WTC11 (cell line): ENCODE measurements at places on chromosomes 13 and 19. TPM values are rescaled to one million over a fixed set of nuclear protein-coding genes. Genes with fewer than 3 reads are reported as not detected.
A peak's percentile ranks its signal among the peaks of the same experiment; 100 is the strongest.

FGF9 gene
- 0.25 to 0.27 TPM (median 0.26 TPM) in 3 replicates for total RNA-seq

TMEM255B gene
- 4.7 to 5.9 TPM (median 4.8 TPM) in 3 replicates for total RNA-seq

CTXN1 gene
- 41.5 to 48.2 TPM (median 44.3 TPM) in 3 replicates for total RNA-seq

OR10H1 gene
- total RNA-seq = not detected in 3 replicates

APOC1 gene
- 76.2 to 101 TPM (median 86.5 TPM) in 3 replicates for total RNA-seq

TBC1D4 gene
- 30.1 to 37.1 TPM (median 30.4 TPM) in 3 replicates for total RNA-seq

GRCh38 chr13:83845106-83845505, 37.2 kb downstream of the SLITRK1 start:
- no peaks in the 10 kb centered on the region for H3K36me3 ChIP-seq
- H3K27me3 ChIP-seq = no peaks in the 10 kb centered on the region
- no peak for DNase-seq
- no peak overlapping the region for H3K4me3 ChIP-seq
- H3K27ac ChIP-seq = peak overlapping the region; percentile 25; the same call in 1 of the 2 replicates

GRCh38 chr19:7618771-7619510, 10.4 kb downstream of the XAB2 start:
- H3K4me1 ChIP-seq = no peaks in the 10 kb centered on the region
- H3K4me3 ChIP-seq = no peak overlapping the region
- no peak for DNase-seq
- peaks cover 26% of the 10 kb centered on the region for H3K36me3 ChIP-seq
- no peak overlapping the region for H3K27ac ChIP-seq
- H3K27me3 ChIP-seq = no peaks in the 10 kb centered on the region; the same call in 1 of the 2 replicates

- H3K4me3 ChIP-seq = peak overlapping the region; percentile 85
- H3K27ac ChIP-seq = peak overlapping the region; percentile 98
- H3K4me1 ChIP-seq = peaks cover 54% of the 10 kb centered on the region
- peaks cover 18% of the 10 kb centered on the region for H3K36me3 ChIP-seq
- DNase-seq = peak; percentile 68
- H3K27me3 ChIP-seq = no peaks in the 10 kb centered on the region
Measured at GRCh38 chr19:16076958-16077611, 790 bp downstream of the TPM4 start.

GRCh38 chr19:4149518-4150288, 3.7 kb upstream of the CREB3L3 start:
- DNase-seq = no peak
- H3K27me3 ChIP-seq = peaks cover 28% of the 10 kb centered on the region
- H3K4me3 ChIP-seq = no peak overlapping the region
- no peaks in the 10 kb centered on the region for H3K36me3 ChIP-seq
- no peaks in the 10 kb centered on the region for H3K4me1 ChIP-seq

- no peaks in the 10 kb centered on the region for H3K36me3 ChIP-seq
- H3K4me3 ChIP-seq = no peak overlapping the region
- no peak overlapping the region; the same call in 1 of the 2 replicates for H3K27ac ChIP-seq
- peaks cover 33% of the 10 kb centered on the region for H3K4me1 ChIP-seq
- H3K27me3 ChIP-seq = peaks cover 19% of the 10 kb centered on the region
Measured at GRCh38 chr13:112670864-112671263, 19.0 kb upstream of the ATP11A start.

DNA sequence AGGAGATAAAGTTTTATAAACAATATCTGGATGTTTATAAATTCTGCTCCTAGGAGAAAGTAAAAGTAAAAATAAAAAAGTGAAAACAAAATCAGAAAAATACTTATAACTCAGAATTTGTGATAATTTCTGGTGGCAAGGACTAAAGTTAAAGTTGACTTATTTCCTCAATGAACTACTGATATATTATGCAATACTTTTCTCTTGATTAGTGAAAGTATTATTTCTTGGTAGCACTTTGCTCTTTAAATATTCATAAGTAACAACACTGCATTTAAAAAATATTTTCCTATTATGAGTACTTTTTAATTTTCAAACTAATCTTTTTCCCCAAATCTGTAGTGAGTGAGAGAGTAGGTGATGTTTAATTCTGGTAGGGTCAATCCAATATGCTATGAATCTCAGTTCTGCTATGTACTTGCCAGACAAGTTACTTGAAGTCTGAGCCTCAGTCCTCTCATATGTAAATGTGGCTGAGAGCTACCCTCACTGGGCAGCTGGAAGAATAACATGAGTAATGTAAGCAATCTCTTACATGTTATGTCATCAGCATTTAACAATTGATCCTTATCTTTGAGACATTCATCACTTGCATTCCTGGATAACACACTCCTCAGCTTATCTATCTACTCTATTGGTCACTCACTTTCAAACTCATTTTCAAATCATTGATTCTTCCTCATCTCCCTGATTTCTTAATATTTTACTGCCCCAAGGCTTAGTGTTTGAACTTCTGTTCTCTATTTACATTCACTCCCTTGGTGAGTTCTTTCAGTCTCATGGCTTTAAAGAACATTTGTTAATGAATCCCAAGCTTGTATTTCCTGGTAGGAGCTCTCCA, 239.0 kb downstream of the RGCC start:
- no peak for DNase-seq
- peak overlapping the region; percentile 38 for H3K27ac ChIP-seq
- no peaks in the 10 kb centered on the region for H3K36me3 ChIP-seq
- no peaks in the 10 kb centered on the region for H3K27me3 ChIP-seq

DNA sequence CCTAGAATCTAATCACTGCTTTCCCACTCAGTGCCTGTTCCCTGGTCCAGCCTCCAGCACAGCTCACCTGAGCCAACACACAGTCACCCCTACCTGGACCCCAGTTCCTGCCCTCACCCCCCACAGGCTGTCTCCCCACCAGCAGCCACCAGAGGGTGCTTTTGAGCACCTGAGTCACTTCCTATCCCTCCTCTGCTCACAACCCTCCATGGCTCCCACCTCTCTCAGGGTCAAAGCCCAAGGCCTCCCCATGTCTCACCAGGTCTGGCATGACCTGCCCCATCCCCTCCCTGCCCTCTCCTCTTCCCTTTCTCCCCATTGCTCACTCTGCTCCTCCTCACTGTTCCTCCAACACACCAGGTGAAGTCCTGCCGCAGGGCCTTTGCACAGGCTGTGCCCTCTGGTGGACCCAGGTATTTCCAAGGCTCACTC, 7.1 kb upstream of the DPP9 start:
- peak; percentile 81 for DNase-seq
- no peak overlapping the region for H3K4me3 ChIP-seq
- H3K27me3 ChIP-seq = peaks cover 2% of the 10 kb centered on the region
- no peaks in the 10 kb centered on the region; the same call in 1 of the 2 replicates for H3K4me1 ChIP-seq
- H3K36me3 ChIP-seq = no peaks in the 10 kb centered on the region

DNA sequence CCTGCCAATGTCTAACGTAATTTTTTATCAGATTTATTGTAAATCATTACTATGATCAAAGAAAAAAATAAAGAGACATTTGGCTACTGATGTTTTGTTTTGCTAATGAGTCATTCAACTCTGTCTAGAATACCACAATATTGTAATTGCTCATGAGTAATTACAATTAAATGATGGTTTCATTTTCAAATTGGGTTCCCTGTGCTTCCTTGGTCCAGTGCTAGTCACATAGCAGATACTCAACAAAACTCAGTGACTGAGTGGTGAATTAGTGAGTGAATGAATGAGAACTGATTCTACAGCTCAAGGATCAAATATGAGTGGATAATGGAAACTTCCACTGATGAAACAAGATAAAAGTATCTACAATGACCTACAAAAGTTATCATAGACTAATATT, 304.7 kb downstream of the POU4F1 start:
- no peaks in the 10 kb centered on the region for H3K36me3 ChIP-seq
- no peak overlapping the region for H3K27ac ChIP-seq
- peaks cover 9% of the 10 kb centered on the region for H3K4me1 ChIP-seq
- H3K4me3 ChIP-seq = no peak overlapping the region
- no peak for DNase-seq

DNA sequence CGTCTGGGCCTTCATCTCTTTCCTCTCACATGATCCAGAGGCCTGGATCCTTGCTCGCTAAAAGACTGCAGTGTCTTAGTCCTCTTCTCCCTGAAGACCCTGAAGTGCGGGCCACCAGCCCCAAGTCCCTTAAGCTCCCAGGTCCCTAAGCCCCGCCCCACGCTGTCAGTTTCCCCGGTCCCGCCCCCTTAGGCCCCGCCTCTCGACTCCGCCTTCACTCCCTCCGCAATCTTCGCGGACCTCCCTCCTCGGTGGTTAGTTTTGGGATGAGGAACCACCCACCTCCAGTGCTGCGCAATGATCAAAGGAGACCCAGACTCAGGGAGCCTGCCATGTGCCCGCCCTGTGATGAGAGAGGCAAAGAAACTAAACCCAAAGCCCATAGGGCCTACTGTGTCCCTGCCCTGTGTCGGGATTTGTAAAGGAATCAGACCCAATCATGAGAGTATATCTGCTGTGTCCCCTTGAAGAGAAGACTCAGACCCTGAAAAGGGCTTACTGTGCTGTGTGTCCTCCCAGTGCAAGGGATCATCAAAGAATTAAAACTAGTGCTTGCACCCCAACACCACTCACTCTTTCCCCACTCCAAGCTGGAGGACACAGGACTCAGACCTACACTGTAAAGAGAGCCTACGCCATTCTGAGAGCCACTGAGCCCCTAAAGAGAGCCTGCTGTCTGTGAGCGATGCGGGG, 3.0 kb upstream of the COX6B1 start:
- H3K4me1 ChIP-seq = peaks cover 25% of the 10 kb centered on the region
- peak; percentile 97 for DNase-seq
- H3K27ac ChIP-seq = peak overlapping the region; percentile 93
- H3K27me3 ChIP-seq = peaks cover 17% of the 10 kb centered on the region
- H3K36me3 ChIP-seq = no peaks in the 10 kb centered on the region
- peak overlapping the region; percentile 84 for H3K4me3 ChIP-seq

DNA sequence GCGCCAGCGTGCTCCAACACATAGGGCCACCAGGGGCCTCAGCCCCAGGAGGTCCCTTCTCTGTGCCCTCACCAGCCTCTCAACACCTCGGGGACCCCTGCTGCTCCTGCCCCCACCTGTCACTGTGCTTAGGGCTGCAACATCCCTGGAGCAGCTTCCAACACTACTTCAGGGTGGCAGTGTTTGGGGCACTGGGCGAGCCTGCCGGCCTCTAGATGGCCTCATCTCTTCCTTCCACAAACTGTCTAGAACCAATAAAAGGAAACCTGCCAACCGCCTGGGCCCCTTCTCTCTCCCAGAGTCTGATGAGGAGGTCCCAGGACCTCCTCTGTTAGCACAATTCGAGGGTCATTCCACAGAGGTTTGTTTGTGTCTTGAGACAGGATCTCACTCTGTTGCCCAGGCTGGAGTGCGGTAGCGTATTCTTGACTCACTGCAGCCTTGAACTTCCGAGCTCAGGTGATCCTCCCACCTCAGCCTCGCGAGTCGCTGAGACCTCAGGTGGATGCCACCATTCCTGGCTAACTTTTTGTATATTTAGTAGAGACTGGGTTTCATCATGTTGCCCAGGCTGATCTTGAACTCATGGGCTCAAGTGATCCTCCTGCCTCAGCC, 10.1 kb upstream of the SHD start:
- H3K4me3 ChIP-seq = no peak overlapping the region
- no peak overlapping the region for H3K27ac ChIP-seq
